Neural progenitor cell (in vitro differentiated cells): ENCODE measurements at places on chromosomes 5 and 9. TPM values are rescaled to one million over a fixed set of nuclear protein-coding genes. Genes with fewer than 3 reads are reported as not detected.

DNA sequence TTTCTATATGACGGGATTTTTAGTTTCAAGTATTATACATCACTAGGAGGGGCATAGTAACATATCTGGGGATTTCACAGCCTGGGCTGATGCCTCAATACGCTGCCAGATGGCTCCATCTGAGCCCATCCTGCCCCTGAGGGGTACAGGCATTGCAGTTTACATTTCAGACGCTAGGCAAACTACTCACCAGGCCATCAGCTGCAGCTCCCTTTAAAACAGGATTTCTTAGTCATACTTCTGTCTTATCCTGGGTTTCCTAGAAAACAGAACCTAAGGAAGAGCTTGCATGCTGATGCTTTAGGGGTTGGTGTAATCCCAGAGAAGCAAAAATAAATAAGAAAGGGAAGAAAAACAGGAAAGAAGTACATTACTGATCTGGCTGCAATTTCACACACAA, 372.8 kb upstream of the PIK3R1 start:
- peaks cover 3% of the 10 kb centered on the region for H3K36me3 ChIP-seq
- H3K27me3 ChIP-seq, result no peaks in the 10 kb centered on the region
- DNase-seq, result peak; percentile 27
- H3K4me1 ChIP-seq, result no peaks in the 10 kb centered on the region
- no peak overlapping the region for H3K4me3 ChIP-seq

Gene IFNB1
- total RNA-seq, result not detected in 2 replicates

Gene NCS1
- total RNA-seq, result 16.0 and 28.5 TPM in 2 replicates

Gene CTNNAL1
- 102 and 156 TPM in 2 replicates for total RNA-seq

Gene CAVIN4
- total RNA-seq, result 6.1 and 8.8 TPM in 2 replicates

DNA sequence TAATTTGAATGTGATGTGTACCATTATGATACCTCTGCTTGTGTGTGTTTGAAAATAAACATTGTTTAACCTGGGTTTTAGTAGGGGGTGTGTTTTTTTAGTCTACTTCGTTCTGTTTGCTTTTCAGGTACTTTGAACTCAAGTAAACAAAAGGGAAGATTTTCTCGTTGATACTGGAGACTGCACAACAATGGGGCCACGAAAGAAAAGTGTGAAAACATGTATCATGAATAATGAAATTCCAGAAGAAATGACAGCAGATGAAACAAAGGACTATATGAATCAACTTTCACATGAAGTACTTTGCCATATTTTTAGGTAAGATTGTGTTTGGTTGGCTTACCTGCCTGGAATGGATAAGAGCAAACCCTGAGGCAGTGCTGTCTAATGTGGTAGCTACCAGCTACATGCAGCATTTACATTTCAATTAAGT, 10.8 kb downstream of the FBXO38 start:
- peaks cover 12% of the 10 kb centered on the region for H3K36me3 ChIP-seq
- H3K4me3 ChIP-seq, result no peak overlapping the region
- H3K27me3 ChIP-seq, result no peaks in the 10 kb centered on the region
- no peak overlapping the region for H3K27ac ChIP-seq

GRCh38 chr5:43967165-43967564, 364.2 kb downstream of the NNT start:
- no peak overlapping the region for H3K4me3 ChIP-seq
- no peaks in the 10 kb centered on the region for H3K36me3 ChIP-seq
- DNase-seq, result no peak
- no peak overlapping the region for H3K27ac ChIP-seq
- peaks cover 6% of the 10 kb centered on the region for H3K4me1 ChIP-seq

Gene SGCD
- under 0.01 TPM in 1 of 2 replicates, not detected in the other for total RNA-seq

Gene EFNA5
- total RNA-seq, result 70.5 and 105 TPM in 2 replicates

DNA sequence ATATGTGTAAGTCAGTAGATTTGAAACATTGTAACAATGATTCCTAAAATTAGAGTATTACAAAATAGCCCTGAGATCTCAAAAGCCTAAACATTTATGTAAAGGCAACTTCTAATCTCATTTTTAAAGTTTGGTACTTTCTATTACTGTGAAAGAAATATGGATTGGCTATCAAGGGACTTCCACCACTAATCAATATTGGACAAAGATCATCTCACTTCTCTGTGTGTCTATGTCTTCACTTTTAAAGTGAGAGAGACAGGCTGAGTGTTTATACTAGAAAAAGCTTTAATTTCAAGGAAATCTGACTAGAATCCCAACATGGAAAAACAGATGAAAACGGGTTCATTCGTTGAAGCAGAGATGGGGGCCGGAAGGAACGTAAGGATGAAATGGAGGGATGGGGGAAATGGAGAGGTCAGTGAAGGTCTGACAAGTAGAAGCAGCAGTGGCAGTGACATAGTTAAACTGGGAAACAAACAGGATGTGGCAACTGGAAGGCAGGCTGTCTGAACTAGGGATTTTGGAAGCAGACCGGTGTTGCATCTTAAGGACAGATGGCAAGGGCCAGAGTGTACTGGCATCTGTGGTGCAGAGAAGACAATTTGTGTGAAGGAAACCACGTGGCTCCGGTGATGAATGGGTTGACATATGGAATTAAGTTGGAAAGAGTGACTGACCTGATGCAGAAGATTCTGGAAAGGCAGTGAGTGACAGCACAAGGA, 60.8 kb downstream of the PDE4D start:
- no peak overlapping the region for H3K4me3 ChIP-seq
- DNase-seq, result no peak
- H3K27ac ChIP-seq, result no peak overlapping the region
- no peaks in the 10 kb centered on the region for H3K36me3 ChIP-seq

Gene ADAMTSL1
- total RNA-seq, result 0.73 and 2.7 TPM in 2 replicates

DNA sequence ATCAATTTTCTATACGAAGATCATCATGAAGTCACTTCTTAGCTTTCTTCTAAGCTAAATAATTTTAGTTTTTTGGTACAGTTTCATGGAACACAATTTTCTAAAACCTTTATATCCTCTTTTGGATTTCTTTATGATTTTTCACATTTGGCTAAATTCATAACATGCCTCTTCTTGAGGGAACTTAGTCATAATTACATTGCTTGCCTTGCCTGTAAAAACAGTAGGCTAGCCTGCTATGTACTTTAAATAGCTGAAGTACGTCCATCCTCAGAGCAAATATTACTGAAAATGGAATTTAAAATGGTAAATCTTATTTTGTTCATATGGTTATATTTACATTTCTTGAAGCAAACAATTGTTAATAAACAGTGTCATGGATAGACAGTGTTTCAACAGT, 225.0 kb downstream of the VPS13A start:
- DNase-seq, result no peak
- H3K4me1 ChIP-seq, result no peaks in the 10 kb centered on the region
- peaks cover 6% of the 10 kb centered on the region for H3K36me3 ChIP-seq
- H3K27me3 ChIP-seq, result no peaks in the 10 kb centered on the region
- no peak overlapping the region for H3K27ac ChIP-seq

DNA sequence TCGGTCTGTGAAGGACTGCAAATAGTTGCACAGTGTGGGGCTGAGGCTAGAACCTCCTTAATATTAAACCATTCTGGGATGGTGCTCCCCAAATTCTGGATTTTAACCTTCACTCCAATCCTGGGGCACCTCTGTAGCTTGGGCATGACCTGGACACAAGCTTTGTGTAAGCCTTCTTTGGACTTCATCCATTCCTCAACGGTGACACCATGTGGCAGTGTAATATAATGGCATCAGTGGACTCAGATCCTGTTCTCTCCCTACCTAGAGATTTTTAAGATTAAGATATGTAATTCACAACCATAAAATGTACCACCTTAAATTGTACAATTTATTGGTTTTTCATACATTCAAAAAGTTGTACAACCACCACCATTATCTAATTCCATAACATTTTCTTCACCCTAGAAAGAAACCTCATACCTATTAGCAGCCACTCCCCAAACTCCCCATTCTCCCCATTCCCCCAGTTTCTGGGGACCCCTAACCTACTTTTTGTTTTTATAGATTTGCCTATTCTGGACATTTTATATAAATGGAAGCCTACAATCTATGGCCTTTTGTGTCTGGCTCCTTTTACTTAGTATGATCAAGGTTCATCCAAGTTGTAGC, 4.8 kb upstream of the PLGRKT start:
- peaks cover 2% of the 10 kb centered on the region for H3K27me3 ChIP-seq
- peak; percentile 63 for DNase-seq
- no peak overlapping the region for H3K27ac ChIP-seq
- H3K36me3 ChIP-seq, result no peaks in the 10 kb centered on the region
- no peak overlapping the region for H3K4me3 ChIP-seq
